ENCODE measurements at places on chromosomes 6 and 20.

DNA sequence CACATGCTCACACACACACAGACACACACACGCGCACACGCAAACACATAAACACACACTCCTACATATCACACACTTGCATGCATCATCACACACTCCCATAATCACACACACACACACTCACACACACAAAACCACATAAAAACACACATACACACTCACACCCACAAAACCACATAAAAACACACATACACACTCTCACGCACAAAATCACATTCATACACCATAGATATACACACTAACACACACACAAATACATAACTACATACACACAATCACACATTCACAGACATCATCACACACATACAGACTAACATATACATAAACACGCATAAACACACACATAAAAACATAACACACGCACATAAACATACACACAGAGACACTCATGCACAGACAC is 57.8 kb upstream of the QKI start:
- DNase-seq: no peak

DNA sequence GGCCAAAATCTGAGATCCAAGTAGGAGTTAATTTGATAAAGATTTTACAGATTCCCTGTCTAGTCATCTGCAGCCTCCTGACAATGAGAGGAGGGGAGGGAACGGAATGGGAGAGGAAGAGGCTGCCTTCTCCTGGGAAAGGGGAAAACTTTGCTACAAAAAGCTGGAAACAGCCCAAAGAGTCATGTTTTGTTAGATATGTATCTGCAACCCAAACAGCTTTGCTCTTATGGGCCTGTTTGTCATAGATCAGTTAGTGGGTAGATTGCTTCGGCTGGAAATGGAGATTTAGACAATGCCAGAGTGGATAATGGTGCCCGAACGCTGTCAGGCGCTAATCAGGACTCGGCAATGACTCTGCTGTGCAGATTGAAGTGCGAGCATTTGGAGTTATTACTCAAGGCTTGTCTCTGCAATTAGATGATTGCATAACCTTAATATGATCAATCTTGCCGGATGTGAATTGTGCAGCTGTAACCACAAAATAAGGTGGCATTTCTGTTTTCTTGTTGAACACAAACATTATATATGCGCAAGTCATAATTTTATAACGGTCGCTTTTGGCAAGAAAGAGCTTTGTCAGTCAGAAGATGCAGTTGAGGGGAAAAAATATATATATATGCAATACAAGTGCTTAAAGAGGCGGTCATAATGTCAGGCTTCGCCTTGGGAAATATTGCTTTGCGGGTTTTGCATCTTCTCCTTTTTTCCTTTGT is 92.4 kb upstream of the MAFB start:
- DNase-seq: no peak

DNA sequence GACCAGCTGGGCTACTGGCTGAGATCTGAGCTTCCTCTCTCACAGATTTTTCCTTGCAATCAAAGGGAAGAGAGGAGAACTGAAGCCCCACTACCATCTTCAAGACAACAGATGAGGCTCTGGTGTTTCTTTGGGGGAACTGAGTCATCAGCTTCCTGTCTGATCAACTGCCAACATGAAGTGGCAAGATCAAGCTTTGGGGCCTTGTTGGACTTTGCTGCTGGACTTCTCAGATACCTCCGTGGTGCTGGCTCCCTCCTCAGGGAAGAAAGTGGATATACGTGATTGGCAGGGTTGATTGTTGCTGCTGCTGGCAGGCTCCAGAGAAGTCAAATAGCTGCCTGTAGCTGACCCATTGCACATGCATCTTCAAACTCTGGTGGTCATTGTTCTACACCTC is 3.6 kb upstream of the TOX2 start:
- DNase-seq: no peak

DNA sequence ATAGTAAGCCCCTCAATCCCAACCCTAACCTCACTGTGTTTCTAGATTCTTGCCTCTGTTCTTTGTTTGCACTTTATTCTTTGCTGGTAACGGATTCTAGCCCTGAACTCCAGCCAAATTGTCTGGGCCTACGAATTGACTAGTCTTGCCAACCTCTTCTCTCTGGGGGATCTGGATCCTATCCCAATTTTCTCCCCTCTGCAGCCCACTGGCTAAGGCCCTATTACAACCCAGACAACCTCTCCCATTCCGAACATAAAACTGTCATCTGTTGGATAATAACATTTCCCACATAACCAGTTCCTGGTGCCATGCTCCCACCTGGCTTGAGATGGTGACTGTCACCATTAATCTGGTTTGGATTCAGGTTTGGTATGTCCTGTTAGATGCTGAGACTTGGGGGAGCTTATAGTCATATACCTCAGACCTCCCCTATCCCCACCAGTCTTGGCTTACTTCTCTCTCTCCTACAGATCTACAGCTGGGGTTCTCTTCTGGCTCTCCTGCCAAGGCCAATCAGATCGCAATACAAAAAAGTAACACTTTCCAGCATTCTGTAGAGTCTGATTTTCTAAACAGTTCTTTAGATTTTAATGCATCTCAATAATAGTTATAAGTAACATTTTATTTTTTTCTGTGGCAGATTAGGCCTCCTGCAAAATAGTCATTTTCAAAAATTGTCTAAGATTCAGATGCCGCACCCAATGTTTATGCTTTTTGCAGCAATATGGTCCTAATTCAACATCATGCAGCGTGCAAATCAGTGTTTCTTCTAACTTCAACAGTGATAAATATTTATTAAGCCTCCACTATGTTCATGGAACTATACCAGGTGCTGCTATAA is 29.8 kb upstream of the AHI1 start:
- peak; percentile 33 for DNase-seq

DNA sequence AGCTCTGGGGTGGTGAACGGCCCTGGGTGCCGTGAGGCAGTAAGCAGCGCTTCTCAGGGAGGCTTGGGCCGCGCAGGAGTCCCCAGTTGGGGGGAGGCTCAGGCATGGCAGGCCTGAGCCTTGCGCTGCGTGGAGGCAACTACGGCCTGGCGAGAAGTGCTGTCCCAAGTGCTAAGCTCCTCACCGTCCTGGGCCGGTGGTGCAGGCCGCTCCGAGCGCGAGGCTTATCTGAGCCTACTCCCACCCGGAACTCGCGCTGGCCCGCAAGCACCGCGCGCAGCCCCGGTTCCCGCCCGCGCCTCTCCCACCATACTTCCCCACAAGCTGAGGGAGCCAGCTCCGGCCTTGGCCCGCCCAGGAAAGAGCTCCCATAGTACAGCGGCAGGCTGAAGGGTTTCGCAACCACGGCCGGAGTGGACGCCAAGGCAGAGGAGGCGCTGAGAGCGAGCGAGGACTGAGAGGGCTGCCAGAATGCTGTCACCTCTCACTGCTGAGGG is 1.8 kb upstream of the WRNIP1 start:
- DNase-seq: no peak

GRCh38 chr20:21509597-21510371 is 4.1 kb downstream of the NKX2-2 start:
- DNase-seq: no peak

- DNase-seq: peak; percentile 53
Observed at GRCh38 chr6:20877008-20877937, 343.0 kb downstream of the CDKAL1 start.

DNA sequence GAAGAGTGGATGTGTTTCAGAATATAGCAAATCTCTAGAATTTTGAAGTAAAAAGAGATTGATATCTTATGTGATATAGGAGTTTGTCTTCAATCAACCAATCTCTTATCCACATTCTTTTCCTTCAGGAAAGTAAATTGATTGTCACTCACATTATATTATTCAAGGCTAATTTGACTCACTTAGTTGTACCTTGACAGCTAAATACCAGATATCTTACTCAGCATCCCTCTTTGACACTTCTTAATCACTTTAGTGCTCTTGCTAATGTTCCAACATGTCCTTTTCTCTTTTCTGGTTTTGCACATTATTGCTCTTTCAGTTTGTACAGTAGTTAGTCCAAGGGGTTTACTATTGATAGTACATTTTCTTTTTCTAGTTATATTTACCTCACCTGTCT is 286.9 kb upstream of the PTCHD4 start:
- no peak for DNase-seq

- DNase-seq: no peak
Observed at GRCh38 chr6:22896696-22897095, 327.3 kb downstream of the HDGFL1 start.

GRCh38 chr6:47188588-47189021 is 121.1 kb downstream of the TNFRSF21 start:
- peak; percentile 15 for DNase-seq

DNA sequence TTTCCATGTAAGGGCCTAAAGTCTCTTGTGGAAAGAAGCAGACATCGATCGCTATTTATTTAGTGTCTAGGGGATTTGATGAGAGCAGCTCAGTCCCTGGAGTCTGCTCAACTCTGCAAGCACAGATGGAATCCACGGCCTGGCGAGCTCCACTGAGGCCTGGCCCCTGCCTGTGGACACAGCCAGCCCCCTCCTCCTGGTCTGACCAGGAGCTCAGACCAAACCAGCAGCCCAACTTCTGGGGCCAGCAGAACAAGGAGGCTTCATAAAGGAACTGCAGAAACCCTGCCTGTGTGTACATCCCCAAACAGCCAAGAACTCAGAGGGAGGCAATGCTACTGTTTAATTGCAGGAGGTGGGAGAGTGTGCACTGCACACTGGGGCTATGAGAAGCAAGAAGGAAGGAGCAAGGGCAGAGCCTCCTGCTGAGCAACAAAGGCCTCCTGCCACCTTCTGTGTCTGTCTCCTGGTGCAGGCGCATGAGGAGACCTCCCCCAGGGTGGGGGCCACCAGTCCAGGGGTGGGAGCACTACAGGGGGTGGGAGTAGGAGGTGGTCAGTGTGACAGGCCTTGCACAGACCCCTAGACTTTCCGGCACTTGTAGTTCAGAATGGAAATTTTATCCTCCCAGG is 3.8 kb downstream of the CST5 start:
- DNase-seq: peak; percentile 21

DNA sequence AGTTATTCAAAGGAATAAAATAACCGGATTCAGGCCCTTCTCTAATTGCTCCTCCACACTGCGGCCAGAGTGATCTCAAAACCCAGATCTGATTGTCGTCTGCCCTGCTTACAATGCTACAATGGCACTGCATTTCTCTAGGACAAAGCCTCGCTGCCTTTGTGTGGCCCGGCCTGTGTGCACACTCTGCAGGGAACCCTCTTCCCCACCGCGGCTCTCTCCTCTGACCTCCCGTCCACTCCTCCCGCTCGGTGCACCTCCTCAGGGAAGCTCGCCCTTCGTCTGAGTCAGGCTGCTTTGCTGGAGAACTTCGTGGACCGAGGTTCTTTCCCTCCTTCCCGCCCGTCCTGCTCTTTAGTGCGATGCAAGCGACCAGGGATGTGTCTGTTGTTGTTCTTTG is 101.6 kb upstream of the SNX9 start:
- DNase-seq: peak; percentile 46

GRCh38 chr20:41316051-41316450 is 1.5 kb downstream of the ZHX3 start:
- DNase-seq: no peak

DNA sequence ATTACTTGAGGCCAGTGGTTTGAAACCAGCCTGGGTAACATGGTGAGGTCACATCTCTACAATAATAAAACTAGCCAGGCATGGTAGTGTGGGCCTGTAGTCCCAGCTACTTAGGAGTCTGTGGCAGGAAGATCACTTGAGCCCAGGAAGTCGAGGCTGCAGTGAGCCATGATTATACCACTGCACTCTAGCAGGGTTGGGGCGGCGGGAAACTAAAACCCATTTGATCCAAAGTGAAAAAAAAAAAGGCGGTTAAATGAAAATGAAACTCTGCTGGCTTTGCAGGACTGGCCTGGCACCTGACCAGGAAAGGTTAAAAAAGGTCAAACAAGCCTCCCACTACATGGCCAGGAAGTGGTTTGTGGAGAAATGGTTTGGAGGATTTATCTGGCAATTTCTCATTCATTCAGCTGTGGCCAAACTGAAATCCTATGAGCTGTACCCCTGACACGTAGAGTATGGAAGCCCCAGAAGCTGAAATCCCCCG is 36.6 kb downstream of the MTRES1 start:
- DNase-seq: no peak

- no peak for DNase-seq
Observed at GRCh38 chr6:121356575-121356974, 22.3 kb upstream of the TBC1D32 start.

- no peak for DNase-seq
Observed at GRCh38 chr20:61742097-61742825, 323.4 kb downstream of the TAF4 start.

DNA sequence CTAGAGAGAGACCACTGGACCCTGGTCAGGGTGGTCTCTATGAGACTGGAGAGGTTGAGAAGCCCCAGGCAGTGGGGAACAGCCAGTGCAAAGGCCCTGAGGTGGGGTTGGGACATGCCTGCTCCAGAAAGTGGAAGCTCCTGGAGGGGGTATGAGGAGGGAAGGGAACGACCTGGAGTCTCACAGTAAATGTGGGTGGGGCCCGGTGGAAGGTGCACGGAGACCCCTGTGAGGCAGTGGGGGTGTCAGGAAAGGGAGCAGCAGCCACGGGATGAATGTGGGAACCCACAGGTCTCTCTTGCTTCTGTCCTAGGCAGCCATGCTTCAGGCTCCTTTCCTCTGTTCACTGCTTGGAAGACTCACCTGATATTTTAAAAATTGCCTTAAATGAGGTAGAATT is 1.3 kb upstream of the CST1 start:
- no peak for DNase-seq

- no peak for DNase-seq
Observed at GRCh38 chr20:11411765-11412164, 505.9 kb upstream of the BTBD3 start.

- peak; percentile 100 for DNase-seq
Observed at GRCh38 chr20:20712474-20713243, at the start of gene RALGAPA2. Gene RALGAPA2 (minus strand): TSS chr20:20712644. CDS start chr20:20712480, 164 bp downstream.

DNA sequence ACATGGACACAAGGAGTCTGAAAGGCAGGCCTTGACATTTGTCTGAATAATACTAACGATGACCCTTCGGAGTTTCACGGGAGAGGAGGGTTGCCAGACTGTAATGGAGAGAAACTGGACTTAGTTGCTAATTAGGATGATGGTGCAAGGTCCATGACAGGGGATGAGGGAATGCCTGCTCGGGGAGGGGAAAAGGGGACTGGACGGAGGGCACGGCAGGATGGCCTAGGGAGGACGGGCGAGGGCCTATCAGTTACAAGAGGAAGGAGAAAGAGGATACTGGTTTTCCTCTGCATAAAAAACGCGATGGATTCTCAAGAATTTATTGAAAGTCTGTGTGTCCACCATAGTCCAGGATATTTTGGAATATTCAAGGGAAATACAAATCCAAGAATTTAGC is 42.7 kb downstream of the IRAK1BP1 start:
- no peak for DNase-seq

GRCh38 chr6:134532694-134533624 is 215.0 kb upstream of the SGK1 start:
- no peak for DNase-seq

- no peak for DNase-seq
Observed at GRCh38 chr6:107061125-107062020, 33.4 kb downstream of the MTRES1 start.

- DNase-seq: no peak
Observed at GRCh38 chr6:44068607-44069296, 58.5 kb downstream of the MRPL14 start.

GRCh38 chr20:7770578-7770977 is 169.7 kb downstream of the HAO1 start:
- peak; percentile 97 for DNase-seq
